Choroid plexus epithelial cell (primary cell): ENCODE measurements at places on chromosomes 16 and 17.

DNA sequence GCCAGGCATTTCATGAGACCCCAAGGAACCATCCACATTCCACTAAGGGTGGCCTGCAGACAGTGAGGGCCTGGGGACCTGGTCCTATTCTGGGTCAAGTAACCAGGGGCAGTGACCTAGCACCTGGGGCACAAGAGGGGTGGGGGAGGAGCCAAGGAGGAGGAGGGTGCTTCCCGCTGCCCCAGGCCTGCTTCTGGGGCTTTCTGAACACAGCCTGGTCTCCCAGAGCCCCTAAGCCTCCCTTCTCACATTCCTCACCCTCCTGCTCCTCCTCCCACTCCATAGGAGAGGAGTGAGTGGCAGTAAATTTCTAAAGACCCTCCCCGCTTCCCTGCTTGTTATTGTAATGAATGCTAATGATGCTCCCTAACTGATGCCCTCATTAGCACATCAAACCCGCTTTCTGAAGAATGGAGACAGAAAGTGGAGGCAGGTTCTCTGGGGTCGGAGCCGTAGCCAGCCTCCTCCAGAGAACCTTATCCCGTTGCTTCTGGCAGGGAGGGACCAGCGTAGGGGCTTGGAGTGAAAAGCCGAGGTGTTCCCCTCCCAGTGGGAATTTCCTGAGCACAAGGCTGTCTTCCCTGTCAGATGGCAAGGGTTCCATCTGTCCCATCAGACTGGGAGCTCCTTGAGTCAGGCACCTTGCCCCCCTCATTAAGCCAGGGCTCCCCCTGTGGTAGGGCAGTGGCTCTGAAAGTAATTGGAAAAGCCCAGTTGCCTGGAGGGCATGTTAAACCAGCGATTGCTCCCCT is 3.7 kb upstream of the SRCIN1 start:
- DNase-seq = no peak

- peak; percentile 85 for DNase-seq
These were observed 230.5 kb downstream of the SEC14L1 start for GRCh38 chr17:77371117-77371887.

GRCh38 chr16:19835968-19836421 is 48.7 kb downstream of the GPRC5B start:
- DNase-seq = peak; percentile 62

DNA sequence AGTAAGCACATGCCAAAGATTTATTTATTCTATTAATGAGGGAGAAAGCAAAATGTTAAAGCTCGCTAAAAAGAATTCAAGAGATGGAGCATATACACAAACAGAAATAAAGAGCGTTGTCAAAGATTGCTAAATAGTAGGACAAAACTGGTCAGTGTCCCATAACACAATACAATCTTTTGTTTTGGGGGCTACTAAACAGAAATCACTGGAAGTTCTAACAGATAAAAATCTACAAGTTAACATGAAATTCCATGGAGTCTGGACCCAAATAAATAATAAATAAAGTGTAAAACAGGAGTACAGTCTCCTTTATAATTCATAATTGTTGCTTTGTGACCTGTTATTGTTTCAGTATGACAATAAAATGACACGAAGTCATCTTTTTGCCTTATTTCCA is 115.2 kb upstream of the CNTNAP4 start:
- no peak for DNase-seq

GRCh38 chr16:11536104-11536866 is 50.4 kb downstream of the LITAF start:
- no peak for DNase-seq

DNA sequence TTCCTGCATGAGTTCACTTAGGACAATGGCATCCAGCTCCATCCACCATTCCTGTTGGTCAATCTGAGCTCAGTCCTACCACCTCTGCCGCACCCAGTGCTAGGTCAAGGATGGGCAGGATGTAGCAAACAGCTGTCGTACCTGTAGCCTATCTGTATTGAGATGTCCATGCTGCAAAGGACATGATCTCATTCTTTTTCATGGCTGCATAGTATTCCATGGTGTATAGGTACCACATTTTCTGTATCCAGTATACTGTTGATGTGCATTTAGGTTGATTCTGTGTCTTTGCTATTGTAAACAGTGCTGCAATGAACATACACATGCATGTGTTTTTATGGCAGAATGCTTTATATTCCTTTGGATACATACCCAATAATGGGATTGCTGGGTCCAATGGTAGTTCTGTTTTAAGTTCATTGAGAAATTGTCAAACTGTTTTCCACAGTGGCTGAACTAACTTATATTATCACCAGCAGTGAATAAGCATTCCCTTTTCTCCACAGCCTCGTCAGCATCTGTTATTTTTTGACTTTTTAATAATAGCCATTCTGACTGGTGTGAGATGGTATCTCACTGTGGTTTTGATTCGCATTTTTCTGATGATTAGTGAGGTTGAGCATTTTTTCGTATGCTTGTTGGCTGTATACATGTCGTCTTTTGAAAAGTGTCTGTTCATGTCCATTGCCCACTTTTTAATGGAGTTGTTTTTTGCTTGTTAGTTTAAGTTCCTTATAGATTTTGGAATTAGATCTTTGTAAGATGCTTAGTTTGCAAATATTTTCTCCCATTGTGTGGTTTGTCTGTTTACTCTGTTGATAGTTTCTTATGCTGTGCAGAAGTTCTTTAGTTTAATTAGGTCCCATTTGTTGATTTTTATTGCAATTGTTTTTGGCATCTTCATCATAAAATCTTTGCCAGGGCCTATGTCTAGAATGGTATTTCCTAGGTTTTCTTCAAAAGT is 7.2 kb upstream of the MRTFB start:
- no peak for DNase-seq

DNA sequence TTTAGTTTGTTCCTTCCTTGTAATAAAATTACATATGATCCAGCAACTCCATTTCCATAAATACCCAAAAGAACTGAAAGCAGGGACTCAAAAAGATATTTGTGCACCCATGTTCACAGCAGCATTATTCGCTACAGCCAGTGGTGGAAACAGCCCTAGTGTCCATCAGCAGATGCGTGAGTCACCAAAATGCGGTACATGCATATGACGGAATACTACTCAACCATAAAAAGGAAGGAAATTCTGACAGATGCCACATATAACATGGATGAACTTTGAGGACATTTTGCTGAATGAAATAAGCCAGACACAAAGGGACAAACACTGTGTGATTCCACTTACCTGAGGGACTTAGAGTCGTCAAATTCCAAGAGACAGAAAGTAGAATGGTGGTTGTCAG is 9.1 kb upstream of the SLC47A2 start:
- DNase-seq = no peak

GRCh38 chr17:9893411-9894012 is 11.6 kb downstream of the RCVRN start:
- peak; percentile 45 for DNase-seq

DNA sequence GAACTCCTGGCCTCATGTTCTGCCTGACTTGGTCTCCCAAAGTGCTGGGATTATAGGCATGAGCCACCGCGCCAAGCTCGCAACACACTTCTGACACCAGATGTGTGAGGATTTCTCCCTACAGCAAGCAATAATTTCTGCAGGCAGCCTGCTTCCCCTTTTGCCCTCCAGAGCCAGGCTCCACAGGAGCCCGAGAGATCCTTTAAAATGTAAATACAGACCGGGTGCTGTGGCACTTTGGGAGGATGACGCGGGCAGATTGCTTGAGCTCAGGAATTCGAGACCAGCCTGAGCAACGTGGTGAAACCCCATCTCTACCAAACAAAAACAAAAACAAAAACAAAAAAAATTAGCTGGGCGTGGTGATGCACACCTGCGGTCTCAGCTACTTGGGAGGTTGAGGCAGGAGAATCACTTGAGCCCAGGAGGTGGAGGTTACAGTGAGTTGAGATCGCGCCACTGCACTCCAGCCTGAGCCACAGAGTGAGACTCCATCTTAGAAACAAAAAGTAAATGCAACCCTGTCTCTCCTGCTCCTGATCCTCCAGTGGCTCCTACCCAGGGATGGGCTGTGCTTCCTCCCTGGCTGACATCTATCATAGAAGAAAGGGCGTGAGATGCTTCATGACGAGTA is 14.7 kb downstream of the C16orf96 start:
- DNase-seq = no peak

DNA sequence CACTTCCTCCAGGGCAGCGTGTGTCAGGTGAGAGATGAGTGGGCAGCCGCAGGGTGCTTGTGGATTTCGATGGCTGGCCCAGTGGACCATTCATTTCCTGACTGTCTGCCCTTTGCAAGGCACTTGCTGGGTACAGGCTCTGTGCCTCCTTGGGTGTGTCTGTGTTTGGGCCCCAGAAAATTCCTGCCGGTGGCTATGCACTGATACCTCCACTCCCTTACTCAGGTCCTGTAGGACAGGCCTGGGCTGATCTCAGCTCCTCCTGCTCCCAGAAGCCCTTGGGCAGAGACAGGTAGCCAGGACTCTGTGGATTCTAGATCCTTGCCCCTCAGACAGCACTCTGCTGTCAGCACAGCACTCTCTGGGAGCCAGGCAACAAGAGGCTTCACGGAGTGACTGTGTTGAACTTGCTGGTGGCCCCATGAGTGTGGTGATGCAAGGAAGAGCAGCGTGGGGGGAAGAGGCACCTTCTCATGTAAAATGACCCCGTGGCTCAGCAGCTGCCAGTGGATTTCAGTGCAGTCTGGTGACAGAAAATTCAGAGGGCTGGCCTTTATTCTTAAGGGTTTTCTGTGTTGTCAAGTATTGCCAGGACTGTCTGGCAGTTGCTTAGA is 29.0 kb downstream of the PGS1 start:
- DNase-seq = peak; percentile 68

GRCh38 chr17:49210158-49211029 is at the start of the genes ABI3 and GNGT2:
Gene ABI3 (plus strand): TSS chr17:49210707. CDS start chr17:49210725, 18 bp downstream.
Gene GNGT2 (minus strand): TSS chr17:49210574. CDS start chr17:49207422, 3,152 bp downstream.
- DNase-seq = peak; percentile 46

GRCh38 chr17:17556671-17557070 is 34.8 kb downstream of the PEMT start:
- DNase-seq = no peak

DNA sequence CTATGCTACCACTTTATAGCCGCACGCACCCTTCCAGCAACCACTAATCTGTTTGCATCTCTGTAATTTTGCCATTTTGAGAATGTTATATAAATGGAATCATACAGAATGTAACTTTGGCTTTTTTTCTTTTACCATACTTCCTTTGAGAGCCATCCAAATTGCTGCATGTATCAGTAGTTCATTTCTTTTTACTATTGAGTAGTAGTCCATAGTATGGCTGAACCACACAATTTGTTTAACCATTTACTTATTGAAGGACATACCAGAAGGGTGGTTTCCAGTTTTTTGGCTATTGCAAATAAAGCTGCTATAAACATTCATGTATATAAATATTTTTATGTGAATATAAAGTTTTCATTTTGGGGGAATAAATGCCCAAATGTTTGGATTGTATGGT is 8.8 kb downstream of the TENT4B start:
- DNase-seq = no peak

- peak; percentile 55 for DNase-seq
These were observed 184.6 kb upstream of the C17orf78 start for GRCh38 chr17:37191219-37191618.

DNA sequence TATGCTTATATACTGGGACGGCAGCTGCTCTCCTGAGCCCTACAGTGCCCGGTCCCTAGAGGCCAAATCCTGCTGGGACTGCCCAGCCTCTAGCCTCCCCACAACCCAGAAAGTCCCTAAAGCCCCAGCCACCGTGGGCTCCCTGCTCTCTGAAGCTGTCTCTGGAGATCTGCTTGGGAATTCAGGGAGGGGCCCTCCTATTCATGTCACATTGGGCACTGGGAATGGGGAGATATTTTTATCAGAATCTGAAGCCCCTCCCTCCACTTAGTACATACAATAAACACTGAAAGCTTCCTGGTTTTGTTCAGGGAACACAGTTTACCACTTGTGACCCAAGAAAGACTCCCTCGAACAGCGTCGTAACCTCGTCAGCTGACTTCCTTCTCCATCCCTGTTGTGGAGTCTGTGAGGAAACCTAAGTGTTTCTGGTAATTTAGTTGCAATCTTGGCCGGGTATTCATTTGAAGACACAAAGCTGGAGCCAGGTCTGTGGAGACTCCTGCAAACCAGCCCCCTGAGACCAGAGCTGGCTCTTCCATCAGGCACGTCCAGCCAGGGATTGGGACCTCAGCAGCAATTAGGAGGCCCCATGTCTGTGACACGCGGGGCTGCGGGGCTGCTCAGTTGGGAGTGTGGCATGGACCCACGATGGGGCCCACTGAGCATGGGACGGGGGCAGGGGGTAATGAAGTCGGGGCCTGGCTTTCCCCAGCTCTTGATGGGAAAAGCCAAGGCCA is 38.5 kb downstream of the PGS1 start:
- peak; percentile 90 for DNase-seq

- no peak for DNase-seq
These were observed 12.4 kb upstream of the STRADA start for GRCh38 chr17:63754046-63754445.
